Left renal cortex interstitium (tissue), 4 donors: ENCODE measurements at places on chromosomes 2 and 18. TPM values are rescaled to one million over a fixed set of nuclear protein-coding genes. Genes with fewer than 3 reads are reported as not detected.

The IDH1 gene
- polyA plus RNA-seq: 77.2 TPM

DNA sequence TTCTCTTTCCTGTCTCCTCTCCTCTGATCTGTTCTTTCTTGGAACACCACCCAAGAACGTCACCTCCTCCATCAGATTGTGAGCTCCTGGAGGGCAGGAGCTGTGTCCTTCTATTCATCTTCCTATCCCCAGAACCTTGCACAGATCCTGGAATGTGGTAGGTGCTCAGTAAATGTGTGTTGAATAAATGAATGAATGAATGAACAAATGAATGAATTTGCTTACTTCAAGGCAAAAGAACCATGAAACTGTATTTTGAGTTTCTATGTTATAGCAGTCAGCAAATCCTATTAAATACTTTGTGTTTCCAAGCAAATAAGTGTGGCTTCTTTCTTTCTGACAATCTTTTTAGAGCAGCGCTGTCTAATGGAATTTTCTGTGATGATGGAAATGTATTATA, 14.8 kb downstream of the FABP1 start:
- no peak for DNase-seq

GRCh38 chr2:240791821-240792628, 28.0 kb downstream of the KIF1A start:
- DNase-seq: no peak

The ALLC gene
- not detected for polyA plus RNA-seq

The GRP gene
- polyA plus RNA-seq: 1.0 TPM

DNA sequence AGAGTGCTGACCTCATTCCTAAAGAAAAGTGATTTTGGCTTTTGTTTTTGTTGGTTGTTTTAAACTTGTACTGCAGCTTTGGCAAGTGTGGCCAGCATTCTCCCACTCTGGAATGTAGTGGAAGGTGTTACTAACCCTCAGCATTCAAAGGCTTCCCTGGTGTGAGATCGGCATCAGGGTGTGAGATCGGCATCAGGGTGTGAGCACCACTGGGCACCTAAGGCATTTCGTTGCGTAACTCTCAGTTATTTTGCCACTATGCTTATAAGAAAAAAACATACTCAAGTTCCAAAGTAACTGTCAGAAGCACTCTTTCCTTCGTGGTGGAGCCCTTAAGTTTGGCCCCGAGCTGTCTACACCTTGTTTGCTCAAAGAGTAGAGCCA, 1.7 kb downstream of the CYBRD1 start:
- DNase-seq: peak; percentile 13

The SULT1C4 gene
- polyA plus RNA-seq: 58.4 TPM

DNA sequence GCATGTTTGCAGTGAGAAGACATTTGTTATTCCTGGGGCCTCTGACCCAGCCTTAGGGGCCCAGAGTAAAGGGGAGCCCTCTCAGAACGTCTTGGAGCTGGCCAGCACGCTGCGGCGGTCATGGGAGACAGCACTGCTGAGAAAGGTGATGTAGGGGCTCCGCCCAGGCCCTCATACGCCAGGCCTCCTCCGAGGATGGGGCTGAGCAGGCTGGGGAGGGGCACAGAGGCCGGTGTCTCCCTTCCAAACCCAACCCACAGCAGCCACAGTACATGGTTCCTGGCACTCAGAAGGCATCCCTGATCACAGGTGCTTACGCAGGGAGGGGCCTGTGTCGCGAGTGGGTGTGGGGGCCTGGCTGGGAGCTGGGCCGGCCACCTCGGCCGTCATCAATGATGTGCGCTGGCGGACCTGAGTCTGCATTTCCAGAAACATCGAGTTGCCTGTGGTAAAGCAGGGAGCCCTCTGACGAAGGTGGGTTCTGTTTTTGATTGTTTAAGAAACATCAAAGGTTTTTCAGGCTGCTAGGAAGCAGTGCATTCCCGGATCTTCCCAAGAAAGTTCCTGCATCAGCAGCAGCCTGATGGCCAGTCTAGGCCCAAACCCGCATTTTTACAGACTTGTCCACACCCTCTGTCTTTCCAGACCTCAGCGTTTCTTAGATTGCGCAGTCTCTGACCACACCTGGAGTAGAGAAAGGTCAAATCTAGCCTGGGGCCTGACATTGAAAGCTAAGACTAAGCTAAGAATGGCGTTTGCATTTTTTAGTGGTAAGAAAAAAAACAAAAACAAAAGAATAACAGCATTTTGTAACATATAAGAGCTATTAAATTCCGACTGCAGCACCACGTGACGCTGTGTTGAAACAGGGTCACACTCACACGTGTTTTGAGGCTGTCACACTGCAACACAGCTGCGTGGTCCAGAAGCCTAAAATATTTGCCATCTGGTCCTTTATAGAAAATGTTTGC, 51.2 kb upstream of the PXDN start:
- no peak for DNase-seq

The EN1 gene
- not detected for polyA plus RNA-seq

DNA sequence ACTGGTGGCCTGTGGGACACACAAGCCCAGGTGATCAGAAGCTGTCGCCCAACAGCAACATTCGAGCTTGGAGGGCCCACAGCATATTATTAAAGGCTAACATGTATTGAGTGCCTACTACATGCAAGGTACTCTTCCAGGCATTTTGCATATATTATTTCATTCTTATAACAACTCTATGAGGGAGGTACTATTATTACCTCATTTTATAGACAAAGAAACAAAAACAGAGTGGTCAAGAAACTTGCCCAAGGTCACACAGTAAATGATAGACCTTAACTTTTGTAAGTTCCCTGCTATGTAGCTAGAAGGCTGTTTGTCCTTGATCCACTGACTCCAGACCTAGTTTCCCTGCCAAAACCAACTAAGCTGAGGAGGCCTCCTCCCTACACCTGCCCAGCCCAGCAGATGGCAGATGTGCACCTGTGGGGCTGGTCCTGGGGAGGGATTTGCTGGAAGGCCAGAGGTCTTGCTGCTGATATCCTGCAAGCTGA, 35.7 kb downstream of the KANSL3 start:
- DNase-seq: no peak

DNA sequence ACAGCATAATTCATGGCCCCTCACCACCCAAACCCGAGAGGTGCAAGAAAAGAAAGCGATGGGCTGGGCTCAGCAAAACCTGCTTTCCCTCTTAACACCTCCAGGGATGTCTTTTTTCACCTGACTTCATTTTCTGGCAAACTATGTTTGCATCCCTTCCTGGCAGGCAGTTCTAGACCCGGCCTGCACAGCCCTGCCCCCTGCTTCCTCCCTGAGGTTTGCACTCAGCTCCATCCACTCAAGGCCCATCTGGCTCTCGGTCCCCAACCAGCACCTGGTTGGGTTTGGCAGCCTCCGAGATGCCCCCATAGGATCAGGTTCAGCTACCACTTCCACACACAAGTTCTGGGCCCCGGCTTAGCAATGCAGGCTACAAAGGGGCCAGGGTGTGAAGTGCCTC, 185.7 kb downstream of the SMAD7 start:
- no peak for DNase-seq

DNA sequence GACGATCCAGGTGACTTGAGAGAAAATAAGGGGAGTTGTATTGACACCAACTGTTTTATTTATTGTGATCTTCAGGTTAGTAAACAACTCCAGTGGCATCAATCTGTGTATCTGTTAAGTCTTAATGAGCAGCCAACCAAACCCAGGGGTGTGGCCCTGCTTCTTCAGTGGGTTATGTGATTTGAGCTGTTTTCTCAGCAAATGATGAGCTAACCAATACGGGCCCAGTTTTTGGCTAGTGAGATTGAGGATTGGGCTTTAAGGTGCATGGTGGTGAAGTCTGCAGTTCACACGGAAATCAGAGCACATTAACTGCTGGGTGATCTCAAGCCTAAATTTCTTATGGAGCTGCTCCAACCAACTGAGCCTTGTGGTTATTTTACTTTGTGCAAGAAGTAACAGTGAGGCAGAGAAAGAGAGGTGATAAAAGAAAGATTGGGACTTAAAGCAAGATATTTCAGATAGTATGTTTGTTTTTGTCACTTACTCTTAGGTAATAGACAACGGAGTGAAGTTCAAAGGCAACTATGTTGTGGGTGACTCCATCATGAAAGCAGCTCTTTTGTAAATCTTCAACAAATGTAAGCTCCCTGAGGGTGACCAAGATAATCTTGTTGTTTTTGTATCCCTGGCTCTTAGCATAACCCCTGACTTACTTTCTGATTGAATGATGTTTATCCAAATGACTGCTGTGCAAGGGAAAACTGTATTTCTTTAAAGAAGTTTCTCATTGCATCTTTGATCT, 2.4 kb downstream of the MTCL1 start:
- no peak for DNase-seq

The REG3A gene
- polyA plus RNA-seq: not detected

- DNase-seq: no peak
These were observed 44.2 kb downstream of the CYP27C1 start for GRCh38 chr2:127175751-127176354.

DNA sequence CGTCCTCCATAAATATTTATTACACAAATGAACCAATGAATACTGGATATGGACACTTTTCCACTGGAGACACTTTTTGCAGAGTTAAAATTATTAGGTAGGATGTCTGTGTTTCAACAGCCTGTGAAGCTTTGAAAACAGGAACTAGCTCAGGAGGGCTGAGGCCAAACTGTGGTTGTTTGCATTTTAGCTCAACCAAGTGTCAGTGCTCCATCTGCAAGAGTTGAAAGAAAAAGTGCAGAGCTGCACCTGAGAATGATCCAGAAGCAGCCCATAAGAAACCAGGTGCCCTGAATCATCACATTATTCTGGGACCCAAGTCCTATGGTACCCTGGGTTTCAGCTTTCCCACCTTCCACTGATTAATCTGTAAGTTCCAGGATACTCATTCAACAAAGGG, 180.4 kb downstream of the TRIB2 start:
- DNase-seq: no peak

The IL1RL2 gene
- polyA plus RNA-seq: 0.82 TPM

GRCh38 chr2:240095556-240096523, 40.3 kb downstream of the COPS9 start:
- DNase-seq: no peak

The GALR1 gene
- 0.26 TPM for polyA plus RNA-seq

The INHBB gene
- 0.09 TPM for polyA plus RNA-seq

The DSC3 gene
- polyA plus RNA-seq: 3.5 TPM

- no peak for DNase-seq
These were observed 50.1 kb downstream of the RNF144A start for GRCh38 chr2:6967301-6967700.

GRCh38 chr2:120432976-120433815, 87.3 kb downstream of the INHBB start:
- DNase-seq: no peak

- DNase-seq: no peak
These were observed 15.8 kb upstream of the PRSS56 start for GRCh38 chr2:232504438-232504837.

The MERTK gene
- 19.7 TPM for polyA plus RNA-seq

DNA sequence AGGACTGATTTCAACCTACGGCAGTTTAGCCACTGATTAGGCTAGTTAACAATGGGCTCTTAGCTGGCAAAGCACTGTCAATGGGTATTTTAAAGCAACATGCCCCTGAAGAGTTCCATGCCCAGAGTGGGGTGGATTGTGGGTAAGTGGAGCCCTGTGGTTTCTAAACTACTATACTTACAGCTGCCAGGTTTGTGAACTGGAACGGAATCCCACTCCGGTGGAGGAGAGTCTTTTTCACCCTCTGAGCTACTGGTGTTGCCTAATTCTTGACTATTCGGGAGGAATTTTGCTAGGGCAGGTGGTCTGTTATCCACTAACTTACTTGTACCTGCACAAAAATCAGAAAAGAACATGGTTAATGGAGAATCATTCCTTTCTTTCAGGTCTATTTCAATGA, 52.6 kb downstream of the ZAP70 start:
- DNase-seq: no peak

The LHCGR gene
- polyA plus RNA-seq: 0.22 TPM

The SLC30A3 gene
- polyA plus RNA-seq: 11.2 TPM

The NEB gene
- polyA plus RNA-seq: 18.1 TPM

The LBH gene
- 119 TPM for polyA plus RNA-seq

The CCDC74B gene
- polyA plus RNA-seq: 26.2 TPM

DNA sequence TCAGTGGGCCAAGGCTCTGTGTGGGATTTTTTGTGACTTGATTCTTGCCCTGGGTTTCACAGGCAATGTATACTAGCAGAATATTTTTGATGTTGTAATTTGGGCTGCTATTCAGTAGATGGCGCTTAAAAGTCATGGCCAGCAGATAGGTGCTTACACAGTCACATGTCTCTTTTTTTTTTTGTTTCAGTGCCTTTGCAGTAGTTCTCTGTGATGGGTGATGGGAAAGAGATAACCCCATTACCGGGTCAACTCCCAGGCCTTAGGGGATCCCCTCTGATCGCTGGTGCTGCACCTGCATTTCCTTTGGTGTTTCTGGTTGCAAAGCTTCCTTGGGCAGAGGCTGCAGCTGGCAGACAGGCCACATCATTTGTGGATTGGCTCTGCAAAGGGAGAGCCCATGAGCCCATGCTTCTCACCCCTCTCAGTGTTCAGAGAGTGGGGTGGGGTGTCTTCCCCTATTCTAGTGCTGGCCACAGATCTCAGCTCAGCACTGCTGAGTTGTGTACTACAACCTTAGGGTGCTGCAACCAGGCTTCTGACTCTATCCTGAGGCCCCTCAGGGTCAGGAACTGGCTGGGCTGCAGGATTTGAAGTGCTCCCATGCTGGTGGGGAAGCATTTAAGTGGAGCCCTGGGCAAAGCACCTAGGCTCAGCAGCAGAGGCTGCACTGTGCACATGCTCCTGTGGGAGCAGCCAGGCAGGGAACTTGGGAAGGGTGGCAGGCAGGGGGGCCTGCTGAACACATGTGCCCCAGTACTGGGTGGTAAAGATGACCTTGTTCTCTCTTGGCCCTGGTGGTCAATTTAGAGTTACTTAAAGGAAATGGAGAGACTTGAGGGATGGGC, 219.8 kb upstream of the SPHKAP start:
- DNase-seq: no peak

GRCh38 chr2:31270822-31271231, 36.9 kb downstream of the EHD3 start:
- no peak for DNase-seq

The ERMN gene
- not detected for polyA plus RNA-seq

DNA sequence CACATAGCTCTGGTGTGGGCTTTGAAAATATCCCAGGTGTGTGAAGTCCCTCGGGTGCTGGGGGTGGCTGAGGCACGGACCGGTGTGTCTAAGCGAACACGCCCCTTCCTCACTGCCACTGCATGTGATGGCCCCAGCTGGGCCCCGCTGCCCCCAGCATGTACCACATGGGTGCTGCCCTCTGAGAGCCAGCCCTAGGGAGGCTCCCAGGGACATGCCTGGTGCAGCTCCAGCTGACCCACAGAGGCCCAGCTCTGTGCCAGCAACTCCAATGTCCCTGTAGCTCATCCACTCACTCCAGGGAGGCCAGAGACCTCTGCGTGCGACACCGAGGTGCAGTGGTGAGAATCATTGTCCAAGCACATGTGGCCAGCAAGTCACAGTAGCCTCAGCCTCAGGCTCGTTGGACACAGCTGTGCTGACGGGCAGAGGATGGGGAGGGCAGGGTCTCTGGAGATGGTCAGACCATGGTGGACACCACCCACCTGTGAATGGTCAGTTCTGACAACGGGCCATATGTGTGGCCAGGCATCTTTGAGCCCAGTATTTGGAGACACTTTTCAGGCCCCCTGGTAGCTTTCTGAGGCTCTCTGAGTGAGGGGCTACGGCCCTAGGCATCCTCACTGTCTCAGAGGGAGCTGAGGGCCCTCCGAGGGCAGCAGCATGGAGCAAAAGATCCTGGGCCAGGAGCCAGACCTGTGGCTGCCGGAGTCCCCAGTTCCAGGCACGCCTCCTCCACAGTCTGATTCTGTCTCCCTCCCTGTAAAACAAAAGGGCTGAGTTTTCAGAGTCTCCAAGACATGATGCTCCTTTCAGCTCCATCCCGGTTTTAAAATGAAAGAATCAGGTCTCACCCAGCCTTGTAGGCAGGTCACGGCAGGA, 220.7 kb downstream of the NDUFA10 start:
- DNase-seq: no peak

- DNase-seq: no peak
These were observed 199.2 kb downstream of the ICOS start for GRCh38 chr2:204135752-204136151.
